Hepatocyte (in vitro differentiated cells): ENCODE measurements at places on chromosomes 6 and 20. TPM values are rescaled to one million over a fixed set of nuclear protein-coding genes. Genes with fewer than 3 reads are reported as not detected.

- no peak overlapping the region for H3K27ac ChIP-seq
- no peaks in the 10 kb centered on the region for H3K36me3 ChIP-seq
- no peak overlapping the region for H3K4me3 ChIP-seq
- H3K4me1 ChIP-seq, result no peaks in the 10 kb centered on the region
- no peak for DNase-seq
Measured at GRCh38 chr6:143038833-143039232, 21.9 kb upstream of the AIG1 start.

DNA sequence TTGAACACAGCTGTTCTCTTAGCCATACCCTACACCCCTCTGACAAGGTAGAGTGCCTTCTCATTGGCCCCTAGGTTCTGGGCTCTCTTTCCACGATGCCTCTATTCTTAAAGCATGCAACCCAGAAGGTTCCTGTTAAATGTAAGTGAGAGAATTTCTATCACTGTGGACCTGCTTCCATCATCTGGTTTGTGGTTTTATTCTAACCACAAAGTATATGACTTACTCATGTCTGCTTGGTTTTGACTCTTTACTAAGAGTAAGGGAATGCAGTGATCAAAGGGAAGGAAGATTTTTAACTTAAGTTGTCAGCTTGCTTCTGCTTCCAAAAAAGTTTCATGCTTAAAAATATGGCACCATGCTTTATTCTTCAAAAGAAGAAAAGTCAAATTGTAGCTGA lies 80.2 kb downstream of the ANKEF1 start:
- H3K27me3 ChIP-seq, result no peaks in the 10 kb centered on the region
- no peaks in the 10 kb centered on the region for H3K36me3 ChIP-seq
- H3K4me3 ChIP-seq, result no peak overlapping the region
- H3K4me1 ChIP-seq, result peaks cover 6% of the 10 kb centered on the region

- no peak overlapping the region for H3K27ac ChIP-seq
- H3K4me1 ChIP-seq, result no peaks in the 10 kb centered on the region
- DNase-seq, result no peak
- H3K36me3 ChIP-seq, result no peaks in the 10 kb centered on the region
Measured at GRCh38 chr20:11013801-11014200, 340.0 kb upstream of the JAG1 start.

- no peaks in the 10 kb centered on the region for H3K27me3 ChIP-seq
- no peak overlapping the region for H3K27ac ChIP-seq
- no peak for DNase-seq
- H3K4me3 ChIP-seq, result no peak overlapping the region
- no peaks in the 10 kb centered on the region for H3K4me1 ChIP-seq
Measured at GRCh38 chr6:45574885-45575284, 197.2 kb upstream of the SUPT3H start.

Gene GLYATL3
- polyA plus RNA-seq, result not detected in 2 replicates

Gene SPATS1
- polyA plus RNA-seq, result not detected in 2 replicates
